Stomach (tissue), 19 donors: ENCODE measurements at places on chromosomes 5 and 9. TPM values are rescaled to one million over a fixed set of nuclear protein-coding genes. Genes with fewer than 3 reads are reported as not detected.

The GMCL2 gene
- polyA plus RNA-seq: not detected

The RAPGEF6 gene
- 1.7 TPM for polyA plus RNA-seq

The SLC46A2 gene
- not detected for polyA plus RNA-seq

GRCh38 chr5:126651013-126651577 lies 50.3 kb downstream of the PHAX start:
- no peak for DNase-seq
